Hippocampal formation (tissue), 2 donors: ENCODE measurements at places on chromosomes 6 and 20.
A peak's percentile ranks its signal among the peaks of the same experiment; 100 is the strongest.

DNA sequence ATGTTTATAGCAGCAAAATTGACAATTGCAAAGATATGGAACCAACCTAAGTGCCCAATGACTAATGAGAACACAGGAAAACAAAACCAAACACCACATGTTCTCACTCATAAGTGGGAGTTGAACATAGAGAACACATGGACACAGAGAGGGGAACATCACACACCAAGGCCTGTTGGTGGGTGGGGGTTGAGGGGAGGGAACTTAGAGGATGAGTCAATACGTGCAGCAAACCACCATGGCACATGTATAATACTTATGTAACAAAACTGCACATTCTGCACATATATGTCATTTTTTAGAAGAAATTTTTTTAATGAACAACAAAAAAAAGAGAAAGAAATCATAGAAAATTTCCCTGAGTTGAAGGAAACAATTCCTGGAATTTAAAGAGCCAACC is 3.9 kb downstream of the EPM2A start:
- DNase-seq: no peak

DNA sequence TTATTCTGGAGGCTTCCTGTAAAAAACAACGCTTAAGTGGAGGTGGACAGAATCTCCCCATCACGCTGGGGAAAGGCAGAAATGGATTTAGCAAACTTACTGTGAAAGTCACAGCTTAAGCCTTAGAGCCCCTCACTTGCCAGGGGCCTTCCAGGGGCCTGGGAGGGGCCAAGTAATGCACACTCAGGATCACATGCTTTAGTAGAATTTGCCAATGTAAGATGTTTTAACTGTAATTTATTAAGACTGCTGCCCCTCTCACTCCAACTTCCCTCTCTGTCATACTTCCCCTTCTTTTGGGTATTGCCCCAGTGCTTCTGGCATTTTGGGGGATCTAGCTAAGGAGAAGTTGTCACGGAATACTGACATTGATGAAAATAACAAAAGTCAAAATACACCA is 12.6 kb upstream of the ADA start:
- no peak for DNase-seq

DNA sequence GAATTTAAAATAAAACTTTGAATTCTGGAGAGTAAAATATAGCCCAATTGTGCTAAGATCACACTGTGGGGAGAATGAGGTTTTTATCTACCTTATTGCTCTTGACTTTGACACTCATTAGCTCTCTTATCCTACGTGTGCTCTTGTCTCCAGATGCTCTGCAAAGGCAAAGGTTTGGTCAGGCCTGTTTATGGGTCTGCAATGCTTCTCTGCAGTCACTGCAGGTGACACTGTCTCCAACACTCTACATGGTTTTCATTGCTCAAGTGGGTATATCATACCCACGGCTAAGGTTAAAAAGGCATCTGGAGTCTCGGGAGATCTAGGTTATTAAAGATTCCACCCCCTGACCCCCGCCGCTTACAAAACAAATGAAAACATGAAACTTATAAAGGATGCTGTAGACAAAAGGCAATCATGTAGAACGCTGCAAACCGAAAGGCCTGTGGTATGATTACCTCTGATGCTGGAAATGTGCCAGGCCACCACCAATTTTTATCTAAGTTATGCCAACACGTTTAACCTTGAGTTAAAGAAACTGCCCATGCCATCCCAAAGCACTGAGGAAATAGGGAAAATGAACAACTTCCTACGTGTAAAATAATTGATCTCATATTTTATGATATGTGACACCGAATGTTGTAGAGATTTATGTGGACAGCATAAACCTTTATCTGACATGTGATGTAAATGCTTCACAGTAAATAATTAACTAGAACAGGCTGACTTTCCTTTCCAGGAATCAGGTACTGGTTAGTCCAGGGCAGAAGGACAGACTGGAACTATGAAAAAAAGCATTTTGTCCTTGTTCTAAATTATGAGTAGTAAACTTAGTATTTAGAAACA is 238.2 kb upstream of the NOX3 start:
- no peak for DNase-seq

- DNase-seq: no peak
Measured at GRCh38 chr6:25874822-25875562, 949 bp upstream of the SLC17A3 start.

DNA sequence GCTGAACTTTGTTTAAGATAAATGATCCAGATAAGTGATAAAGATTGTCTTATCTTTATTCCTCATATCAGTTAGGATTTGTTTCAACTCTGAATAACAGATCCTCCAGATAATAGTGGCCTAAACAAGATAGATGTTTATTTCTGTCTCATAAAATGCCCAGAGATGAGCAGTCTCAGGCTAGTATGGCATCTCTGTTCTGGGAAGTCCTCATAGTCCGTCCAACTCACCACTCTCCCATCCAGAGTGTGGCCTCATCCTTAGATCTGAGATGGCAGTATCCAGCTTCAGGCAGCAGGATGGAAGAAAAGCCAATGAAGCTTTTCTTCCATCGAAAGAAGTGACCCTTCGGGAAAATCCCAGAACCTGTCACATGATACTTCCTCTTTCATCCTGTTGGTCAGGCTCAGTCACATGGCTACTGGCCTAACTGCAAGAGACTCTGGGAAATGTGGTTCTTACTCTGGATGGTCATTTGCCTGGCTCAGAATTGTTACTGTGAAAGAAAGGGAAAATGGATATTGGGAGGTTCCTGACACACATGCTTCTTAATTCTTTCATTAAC is 29.4 kb upstream of the TAGAP start:
- peak; percentile 56 for DNase-seq

GRCh38 chr6:158414851-158415262 is 102.6 kb downstream of the TULP4 start:
- no peak for DNase-seq

- no peak for DNase-seq
Measured at GRCh38 chr6:134331256-134331655, 13.3 kb upstream of the SGK1 start.

GRCh38 chr20:62303340-62304226 is 786 bp downstream of the ADRM1 start:
- DNase-seq: no peak

- DNase-seq: no peak
Measured at GRCh38 chr6:165159460-165159859, 149.9 kb downstream of the C6orf118 start.

DNA sequence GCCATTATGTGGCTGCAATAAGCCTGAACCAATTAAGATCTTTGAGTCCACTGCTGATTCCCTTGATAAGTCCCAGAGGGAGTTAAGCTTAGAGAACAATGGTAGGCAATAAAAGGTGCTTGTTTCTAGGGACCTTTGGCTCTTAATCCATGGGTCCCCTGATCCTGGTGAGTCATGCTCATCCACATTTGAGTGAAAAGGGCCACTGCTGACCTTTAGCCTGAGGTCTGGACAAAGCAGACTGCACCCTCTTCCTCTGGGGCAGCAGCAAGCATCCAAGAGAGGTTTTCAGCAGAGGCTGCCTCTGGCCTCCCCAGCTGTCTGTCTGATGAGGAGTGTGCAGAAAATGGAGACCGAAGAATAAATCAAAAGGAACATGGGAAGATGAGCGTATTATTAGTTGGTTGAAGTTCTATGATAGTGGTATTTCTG is 16.1 kb upstream of the SCGN start:
- DNase-seq: no peak

GRCh38 chr6:132505158-132505557 is 7.8 kb downstream of the STX7 start:
- no peak for DNase-seq

DNA sequence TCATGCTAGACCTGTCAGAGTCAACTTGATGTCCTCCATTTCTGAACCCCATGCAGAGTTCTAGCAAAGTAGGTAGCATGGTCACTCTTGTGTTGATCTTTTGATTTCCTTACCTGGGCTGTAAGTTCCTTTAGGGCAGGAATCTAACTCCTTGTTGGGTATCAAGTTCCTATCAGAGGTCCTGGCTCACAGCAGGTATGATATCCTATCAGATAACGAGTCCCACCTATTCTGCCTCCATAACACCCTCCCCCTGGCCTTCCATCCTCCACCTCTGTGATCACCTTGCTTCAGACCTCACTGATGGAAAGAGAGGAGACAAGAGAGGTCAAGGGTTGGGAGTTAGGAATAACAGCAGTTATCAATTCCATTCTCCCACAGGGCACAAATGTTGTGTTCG is 76.1 kb downstream of the CDC40 start:
- no peak for DNase-seq

DNA sequence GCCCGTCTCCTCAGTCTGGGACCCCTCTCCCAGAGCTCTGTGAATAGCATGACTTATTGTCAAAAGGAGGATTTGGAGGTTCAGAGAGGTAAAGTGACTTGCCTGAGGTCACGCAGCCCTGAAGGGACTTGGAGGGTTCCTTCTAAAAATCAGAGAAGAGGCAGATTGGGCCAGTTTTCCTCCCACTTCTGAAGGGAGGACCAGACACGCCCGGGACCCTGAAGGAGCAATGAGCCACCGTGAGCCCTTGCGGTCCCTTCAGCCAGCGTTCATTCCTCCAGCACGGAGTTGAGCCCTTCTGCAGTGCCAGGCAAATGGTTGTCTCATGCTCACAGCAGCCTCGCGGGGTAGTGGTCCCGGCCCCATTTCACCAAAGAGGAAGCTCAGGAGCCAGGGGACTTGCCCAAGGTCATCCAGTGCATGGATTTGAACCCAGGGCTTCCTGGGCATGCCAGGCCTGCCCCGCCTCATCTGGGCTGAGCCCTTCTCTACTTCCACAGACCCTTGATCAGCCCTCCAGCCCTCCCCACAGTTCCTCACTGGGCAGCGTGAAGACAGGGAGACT is 7.4 kb downstream of the SRC start:
- DNase-seq: no peak

GRCh38 chr20:14446446-14446845 is 109.0 kb upstream of the FLRT3 start:
- DNase-seq: no peak

- DNase-seq: no peak
Measured at GRCh38 chr6:52725535-52726192, 37.6 kb downstream of the GSTA2 start.

DNA sequence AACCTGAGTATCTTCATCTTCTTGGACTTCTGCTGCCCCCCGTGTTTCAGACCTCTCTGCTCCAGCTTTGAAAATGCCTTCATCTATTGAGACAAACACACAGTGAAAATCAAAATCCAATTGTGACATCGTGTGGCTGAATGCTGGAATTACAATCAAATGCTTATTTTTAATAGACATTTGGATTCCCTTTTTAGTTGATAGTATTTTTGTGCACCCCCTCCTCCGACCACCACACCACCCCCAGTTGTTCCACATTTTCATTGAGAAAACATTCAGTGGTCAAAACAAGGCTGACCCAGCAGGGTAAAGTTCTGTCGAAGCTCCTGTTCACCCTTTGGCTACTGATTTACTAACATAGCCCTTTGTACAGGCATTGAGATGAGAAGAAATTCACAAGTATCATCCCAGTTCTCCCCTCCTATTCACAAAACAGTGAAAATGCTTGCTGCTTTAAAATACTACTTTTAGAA is 79.0 kb downstream of the NRSN1 start:
- DNase-seq: no peak

- DNase-seq: no peak
Measured at GRCh38 chr6:14674458-14674857, 556.9 kb downstream of the CD83 start.

GRCh38 chr6:137116807-137117206 is 56.6 kb downstream of the IL22RA2 start:
- no peak for DNase-seq

DNA sequence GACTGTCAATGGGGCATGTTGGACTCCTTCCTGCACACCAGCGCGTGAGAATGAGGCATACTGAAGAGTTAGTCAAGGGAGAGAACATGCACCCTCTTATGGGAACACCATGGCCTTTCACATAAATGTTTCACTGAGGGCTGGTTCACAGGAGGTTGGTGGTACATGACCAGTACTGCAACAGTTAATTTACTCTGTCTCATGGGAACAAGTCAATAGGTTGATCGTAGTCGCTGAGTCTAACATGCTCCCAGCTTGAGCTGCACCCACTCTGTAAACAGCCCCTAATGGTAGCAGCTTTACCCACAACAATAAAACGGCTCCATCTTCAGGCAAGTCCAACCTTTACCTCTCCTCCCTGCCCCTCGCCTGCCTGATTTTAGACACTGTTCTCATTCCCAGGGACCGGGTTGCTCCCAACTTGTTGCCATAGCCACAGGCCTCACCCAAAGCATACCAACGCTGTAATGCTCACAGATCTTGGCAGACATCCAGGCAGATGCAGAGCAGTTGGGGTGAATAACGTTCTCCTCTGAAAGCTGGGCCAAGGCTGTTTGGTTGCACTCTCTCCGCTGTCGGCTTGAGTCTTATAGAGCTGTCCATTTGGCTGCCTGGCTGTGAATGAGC is 111.3 kb downstream of the LY86 start:
- peak; percentile 34 for DNase-seq

- no peak for DNase-seq
Measured at GRCh38 chr6:131828080-131828479, 20.3 kb downstream of the ENPP1 start.

DNA sequence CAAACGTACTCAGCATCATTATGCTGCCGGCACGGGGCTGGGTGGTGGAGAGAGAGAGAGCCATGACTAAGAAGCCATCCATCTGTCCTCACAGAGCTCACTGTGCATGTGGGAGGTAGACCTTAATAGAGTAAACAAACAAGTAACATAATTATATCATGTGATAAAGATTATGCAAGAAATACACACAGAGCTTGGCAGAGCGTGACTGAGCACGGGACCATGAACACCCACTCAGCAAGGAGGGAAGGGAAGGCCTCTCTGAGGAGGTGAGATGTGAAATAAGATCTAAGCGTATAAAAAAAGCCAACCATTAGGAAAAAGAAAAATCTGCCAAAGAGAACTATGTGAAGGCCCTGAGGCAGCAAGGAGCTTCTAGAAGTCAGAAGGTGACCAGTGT is 207.5 kb downstream of the PTPRT start:
- no peak for DNase-seq

DNA sequence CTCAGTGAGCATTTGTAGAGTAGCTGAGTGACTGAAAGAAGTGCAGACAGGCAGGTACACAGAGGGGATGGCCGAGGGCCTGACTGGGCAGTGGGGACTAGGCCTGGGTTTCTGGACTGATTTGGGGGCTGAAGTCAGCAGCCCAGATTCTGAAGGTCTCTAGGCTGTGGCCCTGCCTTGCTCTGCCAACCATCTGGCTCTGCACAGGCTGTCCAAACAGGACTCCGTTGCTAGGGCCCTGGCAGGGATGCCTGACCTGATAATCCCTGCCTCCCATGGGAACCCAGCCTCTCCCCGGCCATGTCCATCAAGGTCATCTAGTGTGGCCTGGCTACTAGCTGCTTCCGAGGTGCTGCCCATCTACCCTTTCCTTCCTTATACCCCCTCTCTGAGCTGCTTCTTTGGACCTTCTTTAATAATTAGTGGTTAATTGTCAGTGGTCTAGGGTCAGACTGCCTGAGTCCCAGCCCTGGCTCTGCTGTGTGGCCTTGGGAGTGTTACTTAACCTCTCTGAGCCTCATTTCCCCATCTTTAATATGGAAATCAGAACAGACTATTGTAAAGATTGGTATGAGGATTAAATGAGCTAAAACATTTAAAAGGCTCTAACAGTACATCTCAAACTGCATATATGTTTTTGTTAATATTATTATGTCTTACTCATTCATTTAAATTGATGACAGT is 137.9 kb downstream of the VEGFA start:
- DNase-seq: no peak
